Effector CD8-positive, alpha-beta T cell (primary cell): ENCODE measurements at places on chromosomes 12 and 14.

DNA sequence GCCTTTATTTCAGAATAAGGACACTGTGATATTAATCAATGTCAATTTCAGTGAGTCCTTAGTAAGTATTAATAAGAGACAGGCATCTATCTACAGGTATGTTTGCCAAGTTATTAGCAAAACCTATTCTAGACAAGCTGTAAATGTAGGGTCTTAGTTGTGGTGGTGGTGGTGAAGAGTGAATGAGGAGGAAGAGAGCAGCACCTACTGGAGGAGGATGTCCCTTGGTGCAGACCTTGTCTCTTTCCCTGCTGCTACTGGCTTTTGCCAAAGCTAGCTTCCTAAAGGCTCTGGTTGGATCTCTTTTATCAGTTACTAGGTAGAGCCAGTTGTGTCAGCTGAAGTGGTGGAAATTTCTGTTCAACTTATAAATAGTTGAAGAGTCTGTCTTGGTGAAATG lies 304.8 kb upstream of the ATP2B1 start:
- no peak for DNase-seq

DNA sequence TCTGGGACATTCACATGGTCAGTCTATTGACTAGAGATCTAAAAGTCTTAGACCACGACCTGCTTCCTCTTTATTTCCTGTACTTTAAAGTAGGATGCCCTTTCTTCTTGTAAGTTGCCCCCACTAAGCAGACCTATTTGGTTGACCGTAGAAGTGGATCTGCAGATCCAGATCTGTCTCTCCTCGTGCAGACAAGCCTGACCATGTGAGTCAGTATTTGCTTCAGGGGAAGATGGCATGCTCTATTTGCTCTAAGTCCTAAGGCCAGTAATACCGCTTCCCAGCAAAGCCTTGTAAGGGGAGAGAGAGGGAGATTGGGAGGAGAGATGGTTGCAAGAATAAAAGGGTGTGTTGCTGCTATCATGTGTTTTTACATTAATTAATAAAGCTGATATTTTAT lies 46.8 kb downstream of the KCNC2 start:
- DNase-seq, result no peak

- DNase-seq, result no peak
Observed at GRCh38 chr12:93950311-93950710, 198.1 kb upstream of the PLXNC1 start.

DNA sequence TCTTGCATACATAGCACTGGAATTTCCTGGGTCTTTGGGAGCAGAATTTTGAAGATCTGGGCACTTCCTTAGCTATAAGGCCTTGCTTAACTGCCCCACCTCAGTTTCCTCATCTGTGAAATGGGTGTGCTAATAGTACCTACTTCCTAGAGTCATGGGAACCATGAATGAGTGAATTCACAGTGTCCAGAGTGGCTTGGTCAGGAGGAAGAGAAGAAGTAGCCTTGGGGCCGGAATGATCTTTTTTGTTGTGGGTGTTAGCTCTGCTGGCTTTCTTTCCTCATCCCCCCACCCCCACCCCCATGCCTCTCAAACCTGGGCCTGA lies 2.4 kb downstream of the SH2B3 start:
- no peak for DNase-seq

GRCh38 chr12:113862590-113863454 lies 103.3 kb downstream of the RBM19 start:
- no peak for DNase-seq

GRCh38 chr12:78885466-78885865 lies 20.9 kb downstream of the SYT1 start:
- no peak for DNase-seq

DNA sequence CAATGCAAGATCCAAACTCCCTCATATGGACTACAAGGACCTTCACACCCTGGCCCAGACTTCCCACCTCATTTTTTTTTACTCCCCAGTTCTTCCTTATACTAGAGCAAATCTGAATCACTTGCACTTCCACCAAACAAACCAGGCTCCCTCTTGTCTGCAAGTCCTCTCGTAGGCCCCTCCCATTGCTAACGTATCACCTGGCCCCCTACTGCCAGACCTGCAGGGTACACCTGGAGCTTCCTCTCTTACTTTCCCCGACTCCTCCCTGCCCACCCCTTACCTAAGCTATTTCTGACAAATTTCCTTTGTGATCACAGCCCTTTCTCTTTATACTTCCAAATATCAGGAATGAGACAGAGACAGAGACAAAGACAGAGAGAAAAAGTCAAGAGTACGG lies 463.9 kb downstream of the GALC start:
- DNase-seq, result no peak

DNA sequence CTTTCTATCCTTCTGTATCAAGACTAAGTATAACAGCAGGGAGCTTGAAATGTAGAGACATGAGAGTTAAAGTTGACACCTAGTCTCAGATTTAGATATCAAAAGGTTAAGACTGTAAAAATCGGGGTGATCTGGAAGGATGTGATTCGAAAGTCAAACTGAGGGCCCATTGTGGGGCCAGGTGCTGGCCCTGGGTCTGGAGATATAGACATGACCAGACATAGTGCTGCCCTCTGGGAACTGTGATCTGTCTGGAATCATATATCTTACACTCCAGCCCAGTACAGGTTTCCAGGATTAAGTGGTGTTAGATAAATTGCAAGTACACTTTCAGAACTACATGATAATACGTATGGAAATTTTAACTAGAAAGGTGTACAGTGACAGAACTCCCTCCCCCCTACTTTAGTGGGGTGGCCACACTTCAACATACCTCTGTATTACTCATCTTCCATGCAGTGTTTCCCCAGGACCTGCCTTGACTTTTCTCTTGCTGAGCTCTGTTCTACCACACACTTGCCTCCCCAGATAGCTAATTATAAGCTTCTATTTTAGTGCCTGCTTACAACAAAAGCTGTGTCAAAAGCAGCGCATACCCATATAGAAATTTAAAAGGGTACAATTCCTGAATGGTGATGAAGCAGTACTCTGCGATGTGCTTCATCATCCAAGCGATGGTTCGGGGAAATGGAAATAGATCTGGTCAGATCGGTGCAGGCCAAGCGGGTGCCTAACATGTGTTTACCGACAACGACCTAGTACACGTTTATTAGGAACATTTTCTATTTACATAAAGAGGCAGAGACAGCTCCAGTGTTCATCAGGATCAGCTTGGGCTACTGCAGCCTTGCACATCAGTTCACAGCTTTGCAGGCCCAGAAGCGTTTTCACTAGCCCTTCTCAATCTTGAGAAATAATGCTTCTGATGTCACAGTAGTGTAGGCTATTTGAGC lies 68.7 kb downstream of the ARF6 start:
- DNase-seq, result no peak

DNA sequence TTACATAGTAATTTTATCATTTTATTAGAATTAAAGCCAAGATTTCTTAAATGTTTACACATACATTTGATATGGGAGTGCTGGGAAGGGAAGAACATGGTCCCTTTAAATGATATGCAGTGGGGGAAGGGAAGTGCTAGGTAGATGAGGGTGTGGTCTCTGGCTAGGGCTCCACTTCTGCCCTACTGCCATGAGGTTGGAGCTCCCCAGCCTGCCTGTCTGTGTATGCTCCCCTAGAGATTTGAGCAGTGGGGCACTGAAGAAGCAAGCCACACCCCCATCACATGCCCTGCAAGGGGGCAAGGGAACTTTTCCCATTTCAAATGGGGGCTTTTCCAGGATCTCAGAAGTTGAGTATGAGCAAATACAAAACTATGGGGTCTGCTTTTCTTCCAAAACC lies 25.5 kb downstream of the CLECL1 start:
- DNase-seq, result no peak

GRCh38 chr12:55707841-55708694 lies at the start of gene ITGA7:
TSS of gene ITGA7 (minus strand) at chr12:55707904. CDS start at chr12:55707682, 222 bp downstream.
- DNase-seq, result peak; percentile 59

- no peak for DNase-seq
Observed at GRCh38 chr12:49934505-49934904, 16.0 kb upstream of the AQP2 start.

- DNase-seq, result no peak
Observed at GRCh38 chr14:94650806-94651805, 38.9 kb downstream of the SERPINA3 start.

- DNase-seq, result no peak
Observed at GRCh38 chr12:82008251-82008650, 249.1 kb upstream of the PPFIA2 start.

- DNase-seq, result no peak
Observed at GRCh38 chr12:124049451-124050094, 76.6 kb downstream of the ZNF664 start.

DNA sequence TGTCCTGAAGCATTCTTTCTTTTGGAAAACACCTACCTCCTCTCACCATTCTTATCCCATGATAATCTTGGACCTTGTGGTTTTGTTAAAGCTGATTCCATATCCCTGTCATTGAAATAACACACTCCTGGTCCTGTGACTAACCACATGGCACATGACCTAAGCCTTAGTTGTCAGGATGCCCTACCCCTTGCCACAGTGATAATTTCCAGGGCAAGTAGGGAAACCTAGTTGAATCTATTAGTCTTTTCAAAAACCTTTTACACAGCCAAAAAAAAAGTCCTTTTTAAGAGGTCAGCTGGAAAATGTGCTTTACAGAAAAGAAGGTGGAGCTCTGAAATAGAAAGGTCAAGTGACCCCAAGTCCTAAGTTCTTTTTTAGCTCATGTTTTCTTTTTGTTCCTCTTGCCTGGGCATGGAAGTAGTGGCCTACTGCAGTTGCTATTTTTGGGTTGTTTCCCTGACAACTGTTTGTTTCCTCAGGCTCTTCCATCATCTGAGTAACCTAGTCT lies 608.4 kb downstream of the LRFN5 start:
- no peak for DNase-seq

- DNase-seq, result no peak
Observed at GRCh38 chr12:107605293-107605692, 80.3 kb upstream of the PWP1 start.

DNA sequence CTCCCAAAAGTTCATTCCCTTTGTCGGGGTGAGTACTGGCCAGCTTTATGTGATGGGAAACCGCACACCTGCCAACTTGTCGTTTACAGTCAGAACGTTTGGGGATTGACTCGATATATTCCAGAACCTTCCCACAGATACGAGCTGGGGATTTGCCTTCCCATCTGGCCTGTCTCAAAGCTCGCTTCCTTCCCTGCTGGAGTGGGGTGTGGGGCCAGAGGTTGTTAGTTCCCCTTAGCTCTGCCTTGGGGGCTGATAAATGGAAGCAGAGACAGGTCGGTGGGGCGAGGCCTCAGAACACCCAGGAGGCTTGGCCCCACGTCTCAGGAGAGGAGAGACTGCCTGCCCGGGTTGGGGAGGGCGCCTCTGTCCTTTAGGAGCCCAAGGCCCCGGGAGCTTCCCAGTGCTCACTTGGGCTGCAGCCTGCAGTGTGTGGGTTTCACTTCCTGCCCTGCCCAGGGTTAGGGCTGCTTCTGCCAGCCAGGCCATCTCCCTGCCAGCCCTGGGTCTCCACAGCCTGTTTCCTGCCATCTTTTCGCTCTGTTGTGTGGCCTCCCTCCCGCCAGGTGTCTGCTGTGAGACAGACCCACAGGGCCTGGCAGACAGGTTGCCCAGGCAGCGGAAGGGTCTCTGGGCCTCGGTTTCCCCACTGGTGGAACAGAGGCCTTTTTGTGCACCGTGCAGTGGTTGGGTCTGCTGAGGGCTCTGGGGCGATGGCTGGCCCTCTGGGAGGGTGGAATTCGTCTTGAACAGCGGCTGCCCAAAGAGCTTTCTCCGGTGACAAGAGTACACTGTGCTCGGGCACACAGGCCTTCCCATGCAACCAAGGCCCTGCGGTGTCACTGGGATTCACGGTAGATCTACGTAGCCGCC lies 8.1 kb upstream of the TEX22 start:
- DNase-seq, result no peak

GRCh38 chr14:52279408-52279807 lies 11.9 kb downstream of the PTGDR start:
- no peak for DNase-seq

GRCh38 chr14:99968191-99968920 lies 96.9 kb upstream of the EVL start:
- no peak for DNase-seq

DNA sequence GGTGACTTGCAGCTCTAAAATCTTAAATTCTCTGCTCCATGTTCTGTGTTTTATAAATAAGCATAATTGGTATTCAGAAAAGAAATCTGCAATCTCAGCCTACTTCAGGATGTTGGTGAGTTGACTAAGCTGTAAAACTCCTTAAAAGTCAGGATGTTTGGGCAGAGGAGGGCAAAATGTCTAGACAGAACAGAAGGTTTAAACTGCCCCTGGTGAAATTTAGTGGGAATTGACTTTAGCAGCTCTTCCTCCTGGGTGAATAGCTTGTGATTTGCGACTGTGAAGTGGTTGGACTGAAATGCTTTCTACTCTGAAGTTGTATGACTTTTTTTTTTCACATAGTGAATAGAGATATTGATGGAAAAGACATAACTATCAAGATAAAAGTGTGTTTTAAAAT lies 85.8 kb downstream of the CAND1 start:
- no peak for DNase-seq
